ENCODE measurements at places on chromosomes 11 and 22. TPM values are rescaled to one million over a fixed set of nuclear protein-coding genes. Genes with fewer than 3 reads are reported as not detected.
A peak's percentile ranks its signal among the peaks of the same experiment; 100 is the strongest.

Gene MIAT
- 3.3 TPM for total RNA-seq

GRCh38 chr22:34159491-34159890 lies 239.2 kb upstream of the LARGE1 start:
- no peak overlapping the region for H3K4me3 ChIP-seq
- no peaks in the 10 kb centered on the region for H3K36me3 ChIP-seq
- H3K27ac ChIP-seq: no peak overlapping the region
- H3K4me1 ChIP-seq: no peaks in the 10 kb centered on the region
- no peaks in the 10 kb centered on the region for H3K27me3 ChIP-seq

GRCh38 chr11:64356498-64357411 lies 2.2 kb upstream of the RPS6KA4 start:
- no peaks in the 10 kb centered on the region for H3K27me3 ChIP-seq
- peak overlapping the region; percentile 40 for H3K4me3 ChIP-seq
- H3K27ac ChIP-seq: peak overlapping the region; percentile 75
- no peak for DNase-seq
- peaks cover 5% of the 10 kb centered on the region for H3K36me3 ChIP-seq

- H3K27me3 ChIP-seq: peaks cover 3% of the 10 kb centered on the region
- H3K27ac ChIP-seq: no peak overlapping the region
These were observed 138.9 kb downstream of the MPPED1 start for GRCh38 chr22:43550672-43551071.

DNA sequence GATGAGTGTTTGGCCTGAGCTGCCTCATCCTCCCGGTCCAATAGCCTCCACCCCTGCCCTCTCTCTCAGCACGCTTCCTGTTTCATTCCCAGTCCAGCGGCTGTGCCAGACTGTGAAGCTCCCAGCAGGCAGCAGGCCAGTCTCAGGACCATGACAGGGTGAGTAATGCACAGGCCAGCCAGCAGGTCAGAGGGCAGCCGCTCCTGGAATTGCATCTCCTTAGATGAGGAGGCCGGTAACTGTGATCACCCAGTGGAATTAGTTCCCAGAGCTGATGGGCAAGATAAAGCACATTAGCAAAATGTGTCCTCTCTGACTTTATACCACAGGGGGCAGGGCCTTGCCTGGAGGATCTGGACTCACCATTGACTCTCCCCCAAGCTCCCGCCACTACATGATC lies 251.2 kb downstream of the ETS1 start:
- peaks cover 10% of the 10 kb centered on the region for H3K4me1 ChIP-seq
- no peak overlapping the region for H3K4me3 ChIP-seq
- DNase-seq: no peak
- H3K27ac ChIP-seq: no peak overlapping the region

- no peaks in the 10 kb centered on the region for H3K36me3 ChIP-seq
- H3K4me3 ChIP-seq: no peak overlapping the region
- H3K27me3 ChIP-seq: peaks cover 32% of the 10 kb centered on the region
- H3K27ac ChIP-seq: no peak overlapping the region
These were observed 5.7 kb downstream of the KCNQ1 start for GRCh38 chr11:2450321-2451041.

DNA sequence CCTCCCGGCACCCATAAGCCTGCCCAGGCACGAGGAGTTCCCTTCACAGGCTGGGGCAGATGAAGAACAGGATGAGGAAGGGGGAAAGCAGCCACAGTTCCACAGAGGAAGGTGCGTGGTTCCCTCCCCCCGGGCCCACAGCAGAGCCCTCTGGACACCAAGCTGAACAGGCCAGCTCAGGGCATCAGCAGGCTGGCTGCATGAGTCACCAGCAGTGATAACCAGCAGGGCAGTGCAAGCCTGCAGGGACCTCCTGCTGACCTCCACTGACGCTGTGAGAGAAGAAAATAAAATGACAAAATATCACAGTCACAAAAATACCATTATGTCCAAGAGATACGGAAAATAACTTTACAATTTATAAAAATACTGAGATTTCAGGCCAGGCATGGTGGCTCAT lies 11.5 kb downstream of the RTL6 start:
- no peak for DNase-seq
- peaks cover 12% of the 10 kb centered on the region for H3K36me3 ChIP-seq
- H3K27me3 ChIP-seq: no peaks in the 10 kb centered on the region
- H3K4me1 ChIP-seq: peaks cover 2% of the 10 kb centered on the region
- H3K4me3 ChIP-seq: no peak overlapping the region

DNA sequence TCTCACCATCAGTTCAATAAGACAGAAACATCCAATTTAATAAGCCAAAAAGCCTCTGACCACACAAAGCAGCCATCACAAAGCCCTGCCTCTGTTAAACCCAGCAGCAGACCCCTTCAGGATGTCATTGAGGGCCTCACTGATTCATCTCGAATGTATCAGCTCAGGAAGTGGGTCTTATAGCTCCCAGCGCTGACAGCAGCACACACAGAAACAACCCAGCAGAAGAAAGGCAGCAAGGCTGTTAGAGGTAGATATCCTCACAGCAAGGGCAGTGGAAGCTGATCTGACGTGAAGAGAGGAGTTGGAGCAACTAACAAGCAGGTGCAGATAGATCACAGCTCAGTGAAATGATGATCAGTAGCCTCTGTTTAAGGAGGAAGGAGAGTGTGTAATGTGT lies 86.2 kb upstream of the NCAM1 start:
- no peaks in the 10 kb centered on the region for H3K4me1 ChIP-seq
- no peak overlapping the region for H3K4me3 ChIP-seq
- no peak for DNase-seq
- H3K36me3 ChIP-seq: no peaks in the 10 kb centered on the region
- H3K27ac ChIP-seq: no peak overlapping the region

- H3K36me3 ChIP-seq: no peaks in the 10 kb centered on the region
- no peaks in the 10 kb centered on the region for H3K27me3 ChIP-seq
- no peak for DNase-seq
- H3K4me1 ChIP-seq: peaks cover 21% of the 10 kb centered on the region
- no peak overlapping the region for H3K27ac ChIP-seq
- H3K4me3 ChIP-seq: no peak overlapping the region
These were observed 197.6 kb downstream of the KIF18A start for GRCh38 chr11:27910186-27910931.

Gene IL18BP
- 9.6 TPM for total RNA-seq

- DNase-seq: no peak
- peak overlapping the region; percentile 89 for H3K4me3 ChIP-seq
- H3K36me3 ChIP-seq: no peaks in the 10 kb centered on the region
- H3K27me3 ChIP-seq: peaks cover 23% of the 10 kb centered on the region
These were observed 1.6 kb upstream of the E2F8 start for GRCh38 chr11:19242179-19242932.

DNA sequence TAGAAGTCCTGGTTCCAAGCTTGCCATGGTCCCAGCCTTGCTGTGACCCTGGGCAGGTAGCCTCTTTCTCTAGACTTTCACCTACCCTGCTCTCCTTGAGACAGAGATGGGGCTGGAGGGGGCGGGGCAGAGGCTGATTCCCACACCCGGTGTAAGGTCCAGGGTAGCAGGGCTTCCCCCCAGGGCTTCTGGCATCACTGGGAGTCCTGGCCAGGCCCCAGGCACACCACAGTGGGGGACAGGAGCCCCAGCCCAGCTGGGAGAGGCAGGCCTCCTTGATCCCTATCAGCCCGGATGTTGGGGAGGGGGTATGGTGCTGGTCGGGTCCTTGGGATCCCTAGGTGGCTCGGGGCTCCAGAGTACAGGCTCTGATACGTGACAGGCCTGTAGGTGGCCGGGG lies 1.7 kb upstream of the NUDT8 start:
- no peak overlapping the region for H3K27ac ChIP-seq
- no peak for DNase-seq
- H3K4me3 ChIP-seq: peak overlapping the region; percentile 76
- no peaks in the 10 kb centered on the region for H3K36me3 ChIP-seq
- peaks cover 6% of the 10 kb centered on the region for H3K4me1 ChIP-seq

DNA sequence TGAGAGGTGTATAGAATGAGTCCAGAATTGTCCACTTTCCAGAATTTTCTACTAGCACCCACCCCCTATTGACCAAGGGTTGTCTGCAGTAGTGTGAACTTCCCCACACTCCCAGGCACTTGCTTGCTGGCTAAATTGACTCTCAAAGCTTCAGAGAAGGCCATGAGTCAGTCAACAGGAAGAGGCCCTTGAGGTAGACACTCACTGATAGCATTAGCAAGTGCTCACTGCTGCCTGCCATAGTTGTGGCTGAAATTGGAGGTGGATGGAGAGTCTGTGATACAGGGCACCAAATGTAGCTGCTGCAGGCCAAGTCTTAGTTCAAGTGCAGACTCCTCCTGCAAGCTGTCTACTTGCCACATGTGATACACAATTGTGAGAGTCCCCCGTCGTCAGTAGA lies 156.8 kb downstream of the SPON1 start:
- H3K27ac ChIP-seq: no peak overlapping the region
- H3K4me3 ChIP-seq: no peak overlapping the region
- no peak for DNase-seq
- no peaks in the 10 kb centered on the region for H3K4me1 ChIP-seq
- peaks cover 11% of the 10 kb centered on the region for H3K27me3 ChIP-seq
- no peaks in the 10 kb centered on the region for H3K36me3 ChIP-seq

Gene KCNK7
- total RNA-seq: not detected

Gene CHRM1
- total RNA-seq: 0.27 TPM

Gene OR10A2
- not detected for total RNA-seq

DNA sequence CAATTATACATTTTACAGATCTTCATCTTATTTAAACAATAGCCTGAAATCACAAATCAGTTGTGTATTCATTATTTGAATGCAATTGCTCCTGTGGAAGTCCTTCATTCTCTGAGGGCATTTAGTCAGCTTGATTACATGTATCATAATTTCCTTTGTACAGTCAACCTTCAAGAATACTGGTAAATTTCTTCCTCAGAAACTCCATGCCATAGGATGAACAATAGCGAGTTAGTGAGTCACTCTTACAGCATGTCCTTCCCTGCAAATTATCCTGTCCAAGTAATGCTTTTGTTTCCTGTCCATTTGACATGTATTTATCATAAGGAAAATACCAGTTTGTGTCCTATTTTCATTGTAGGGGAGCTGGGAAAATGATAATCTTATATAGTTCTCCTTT lies 3.8 kb downstream of the OR10S1 start:
- no peaks in the 10 kb centered on the region for H3K36me3 ChIP-seq
- no peak overlapping the region for H3K4me3 ChIP-seq
- peaks cover 13% of the 10 kb centered on the region for H3K4me1 ChIP-seq

DNA sequence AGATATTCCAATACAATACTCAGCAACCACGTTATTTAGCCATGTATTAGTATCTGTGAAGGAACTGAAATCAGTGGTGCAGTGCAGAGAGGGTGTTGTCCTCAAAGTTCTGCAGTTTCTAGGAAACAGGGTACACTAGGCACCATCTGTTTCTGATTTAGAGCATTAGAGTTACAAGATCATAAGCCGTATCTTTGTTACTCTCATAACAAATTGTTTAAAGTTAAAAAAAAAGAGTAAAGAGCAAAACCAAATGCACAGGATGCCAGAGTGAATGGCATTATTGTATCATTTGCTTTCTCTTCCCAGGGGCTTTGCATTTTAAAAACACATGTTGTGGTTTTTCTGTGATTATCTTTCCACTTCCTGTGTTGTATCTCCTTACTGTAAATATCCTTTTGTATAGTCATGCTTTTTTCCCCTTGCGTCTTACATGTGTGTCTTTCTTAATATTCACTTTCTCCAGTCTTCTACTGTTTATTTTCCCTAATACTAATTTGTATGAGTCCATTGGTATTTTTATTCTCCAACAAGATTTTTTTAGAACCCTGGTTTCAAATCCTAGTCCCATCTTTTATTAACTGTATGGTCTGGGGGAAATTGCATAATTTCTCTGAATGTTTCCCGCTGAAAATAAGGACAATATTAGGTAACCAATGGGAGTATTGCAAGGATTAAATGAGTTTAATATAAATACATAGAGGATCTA lies 15.2 kb upstream of the NUP160 start:
- H3K27ac ChIP-seq: peak overlapping the region; percentile 87
- H3K4me1 ChIP-seq: peaks cover 35% of the 10 kb centered on the region
- no peak for DNase-seq
- no peaks in the 10 kb centered on the region for H3K27me3 ChIP-seq
- H3K36me3 ChIP-seq: no peaks in the 10 kb centered on the region

DNA sequence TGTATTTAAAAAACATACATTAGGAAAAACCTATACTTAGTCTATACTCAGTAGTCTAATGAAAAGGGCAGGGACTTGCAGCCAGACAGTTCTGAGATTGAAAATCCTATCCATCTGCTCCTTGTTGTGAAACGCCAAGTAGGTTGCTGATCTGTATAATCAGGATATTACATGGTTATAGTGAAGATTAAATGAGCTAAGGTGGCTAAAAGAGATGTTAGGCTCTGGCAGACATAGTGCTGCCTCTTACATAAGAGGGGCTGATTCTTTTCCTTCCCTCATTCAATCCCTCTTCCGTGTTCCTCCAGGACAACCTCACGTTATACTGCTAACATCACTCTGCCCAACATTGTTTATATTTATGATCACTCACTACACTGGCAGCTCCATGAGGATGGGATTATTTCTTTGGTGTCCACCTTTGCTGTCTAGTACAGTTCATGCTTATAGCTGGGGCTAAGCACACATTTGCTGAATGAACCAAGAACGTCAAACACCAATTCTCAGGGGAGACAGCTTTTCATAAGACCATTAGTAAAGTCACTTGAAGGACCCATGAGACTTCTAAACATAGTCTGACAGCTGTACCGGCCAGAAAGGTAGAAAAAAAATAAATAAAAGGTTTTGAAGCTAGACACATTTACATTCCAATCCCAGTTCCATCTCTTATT lies 46.3 kb downstream of the GAB2 start:
- no peak overlapping the region for H3K4me3 ChIP-seq
- no peaks in the 10 kb centered on the region for H3K27me3 ChIP-seq
- H3K27ac ChIP-seq: no peak overlapping the region
- H3K4me1 ChIP-seq: peaks cover 8% of the 10 kb centered on the region

DNA sequence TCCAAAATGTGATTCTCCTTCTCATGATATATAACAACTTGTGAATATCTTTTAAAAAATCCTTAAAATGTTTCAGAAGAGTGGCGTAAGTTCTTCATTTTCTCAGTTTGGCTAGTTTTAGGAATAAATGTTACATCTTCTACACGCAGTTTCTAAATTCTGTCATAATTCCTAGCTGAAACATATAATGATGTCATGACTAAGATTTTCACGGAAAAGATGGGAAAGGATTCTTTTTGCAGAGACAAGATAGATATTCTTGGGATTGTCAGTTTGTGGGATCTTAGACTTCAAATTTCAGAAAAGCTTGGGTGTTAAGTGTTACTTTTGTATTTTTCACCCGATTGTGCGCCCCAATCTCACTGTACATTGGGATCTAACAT lies 1.7 kb downstream of the EED start:
- peaks cover 17% of the 10 kb centered on the region for H3K27me3 ChIP-seq
- peaks cover 38% of the 10 kb centered on the region for H3K4me1 ChIP-seq
- no peak for DNase-seq
- H3K36me3 ChIP-seq: no peaks in the 10 kb centered on the region

GRCh38 chr11:75333807-75334140 lies 17.7 kb downstream of the ARRB1 start:
- H3K27ac ChIP-seq: no peak overlapping the region
- H3K4me3 ChIP-seq: no peak overlapping the region
- DNase-seq: no peak
- no peaks in the 10 kb centered on the region for H3K27me3 ChIP-seq
- H3K36me3 ChIP-seq: no peaks in the 10 kb centered on the region
- H3K4me1 ChIP-seq: peaks cover 60% of the 10 kb centered on the region

- no peaks in the 10 kb centered on the region for H3K4me1 ChIP-seq
- peaks cover 4% of the 10 kb centered on the region for H3K27me3 ChIP-seq
- no peak for DNase-seq
- no peaks in the 10 kb centered on the region for H3K36me3 ChIP-seq
These were observed 343.0 kb downstream of the RAB38 start for GRCh38 chr11:87832211-87832610.

Gene CCDC87
- total RNA-seq: 0.39 TPM
